Thoracic aorta endothelial cell (primary cell): ENCODE measurements at places on chromosomes 12 and 14. TPM values are rescaled to one million over a fixed set of nuclear protein-coding genes. Genes with fewer than 3 reads are reported as not detected.

The TIMM9 gene
- total RNA-seq: 25.4 and 31.6 TPM in 2 replicates

The TIGAR gene
- total RNA-seq: 30.5 and 37.4 TPM in 2 replicates

The SPTB gene
- total RNA-seq: under 0.01 and 0.13 TPM in 2 replicates

The OR6C2 gene
- not detected in 2 replicates for total RNA-seq

The RDH16 gene
- under 0.01 and 0.14 TPM in 2 replicates for total RNA-seq

The RIPK3 gene
- total RNA-seq: 2.1 and 5.8 TPM in 2 replicates

The MFAP5 gene
- total RNA-seq: 0.13 TPM in 1 of 2 replicates, not detected in the other

The IGFBP6 gene
- total RNA-seq: 12.2 and 15.7 TPM in 2 replicates

The USP15 gene
- 92.9 and 105 TPM in 2 replicates for total RNA-seq

The BCAT1 gene
- total RNA-seq: 234 and 314 TPM in 2 replicates

The WIF1 gene
- not detected in 2 replicates for total RNA-seq

The RNU6-8 gene
- total RNA-seq: not detected in 2 replicates

The LACRT gene
- not detected in 2 replicates for total RNA-seq

The LRFN5 gene
- total RNA-seq: 0.07 and 0.13 TPM in 2 replicates

The SPX gene
- under 0.01 and 1.3 TPM in 2 replicates for total RNA-seq

The SMIM41 gene
- 0.13 TPM in 1 of 2 replicates, not detected in the other for total RNA-seq

The PIWIL1 gene
- not detected in 2 replicates for total RNA-seq
